ENCODE measurements at places on chromosomes 5 and 9.
A peak's percentile ranks its signal among the peaks of the same experiment; 100 is the strongest.

GRCh38 chr5:99054972-99055371, 126.2 kb upstream of the CHD1 start:
- no peak for DNase-seq

DNA sequence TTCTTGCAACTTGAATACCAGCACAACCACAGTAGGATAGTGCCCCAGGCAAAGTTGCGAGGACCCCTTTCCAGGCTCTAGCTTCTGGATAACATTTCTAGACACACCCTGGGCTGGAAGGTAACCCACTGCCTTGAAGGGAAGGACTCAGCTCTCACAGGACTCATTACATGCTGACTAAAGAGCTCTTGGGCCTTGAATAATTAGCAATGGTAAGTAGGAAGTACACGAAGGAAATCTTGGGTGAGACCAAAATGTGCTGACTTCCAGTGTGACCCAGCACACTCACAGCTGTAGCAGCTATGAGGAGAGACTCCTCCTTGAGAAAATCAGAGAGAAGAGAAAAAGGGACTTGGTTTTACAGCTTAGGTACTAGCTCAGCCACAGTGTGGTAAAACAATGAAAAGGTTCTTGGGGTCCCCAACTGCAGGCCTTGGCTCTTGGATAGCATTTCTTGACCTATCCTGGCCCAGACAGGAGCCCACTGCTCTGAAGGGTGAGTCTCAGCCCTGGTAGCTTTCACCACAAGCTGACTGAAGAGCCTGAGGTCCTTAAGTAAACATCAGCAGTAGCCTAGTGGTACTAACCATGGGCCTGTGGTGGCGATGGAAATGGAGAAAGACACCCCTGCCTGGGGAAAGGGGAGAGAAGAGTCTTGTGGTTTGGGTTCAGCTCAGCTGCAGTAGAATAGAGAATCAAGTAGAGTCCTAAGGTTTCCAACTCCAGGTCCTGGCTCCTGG, 621.7 kb downstream of the SEMA5A start:
- DNase-seq = no peak

DNA sequence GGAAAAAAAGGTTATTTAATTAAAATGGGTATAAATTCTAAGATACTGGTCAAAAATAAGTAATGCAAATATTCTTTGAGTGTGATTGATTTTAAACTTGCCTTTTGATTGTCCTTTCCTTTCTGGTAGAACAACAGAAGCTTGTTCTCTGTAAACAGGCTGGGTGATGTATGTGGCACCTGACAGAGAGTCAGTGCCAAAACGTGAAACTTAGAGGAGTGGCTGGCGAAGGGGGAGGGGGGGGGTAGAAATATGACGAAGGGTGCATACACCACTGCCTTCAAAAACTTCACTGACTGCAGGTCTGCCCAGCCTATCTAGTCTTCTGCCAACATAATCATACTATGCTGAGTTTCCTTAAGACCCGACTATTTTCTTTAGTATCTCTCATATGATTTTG, 629.8 kb upstream of the SEMA6A start:
- DNase-seq = no peak

GRCh38 chr9:126125992-126126409, 200.6 kb upstream of the MVB12B start:
- DNase-seq = no peak

GRCh38 chr5:31027721-31028120, 165.8 kb upstream of the CDH6 start:
- no peak for DNase-seq

DNA sequence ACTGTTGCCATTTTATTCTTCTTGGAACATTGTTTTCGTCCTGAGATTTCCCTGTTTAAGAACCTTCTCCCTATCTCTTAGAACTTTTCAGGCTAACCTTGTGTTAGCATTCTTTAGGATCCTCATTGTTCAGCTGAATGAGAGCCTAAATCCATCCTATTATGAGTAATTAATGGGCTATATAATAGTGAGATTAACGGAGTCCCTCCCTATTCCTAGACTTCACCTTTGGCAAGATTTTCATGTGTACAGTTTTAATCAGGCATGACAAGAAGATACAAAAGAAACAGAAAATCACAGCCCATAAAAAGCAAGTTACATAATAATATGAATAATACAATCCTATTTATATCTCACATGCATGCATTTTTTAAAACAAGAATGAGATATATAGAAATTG, 9.1 kb upstream of the MSMP start:
- DNase-seq = no peak

DNA sequence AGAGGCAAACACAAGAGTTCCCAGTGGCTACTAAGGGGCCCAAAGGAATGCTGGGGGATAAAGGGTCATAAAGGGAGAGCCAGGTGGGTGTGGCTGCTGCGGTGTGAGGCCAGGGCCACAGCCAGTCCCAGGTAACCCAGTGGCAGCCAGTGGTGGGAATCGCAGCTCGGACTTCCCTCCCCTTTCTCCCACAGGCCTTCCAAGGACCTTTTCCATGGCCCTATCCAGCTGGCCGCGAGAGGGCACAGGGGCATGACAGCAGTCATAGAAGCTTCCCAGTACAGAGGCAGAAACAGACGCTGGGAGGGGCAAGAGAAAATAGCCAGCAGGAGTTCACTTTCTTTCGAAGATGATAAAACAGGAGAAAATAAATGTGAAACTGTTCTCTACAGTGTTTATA, 257.6 kb downstream of the SEMA5A start:
- DNase-seq = peak; percentile 60

GRCh38 chr5:136810261-136810801, 445.0 kb upstream of the TRPC7 start:
- DNase-seq = no peak

DNA sequence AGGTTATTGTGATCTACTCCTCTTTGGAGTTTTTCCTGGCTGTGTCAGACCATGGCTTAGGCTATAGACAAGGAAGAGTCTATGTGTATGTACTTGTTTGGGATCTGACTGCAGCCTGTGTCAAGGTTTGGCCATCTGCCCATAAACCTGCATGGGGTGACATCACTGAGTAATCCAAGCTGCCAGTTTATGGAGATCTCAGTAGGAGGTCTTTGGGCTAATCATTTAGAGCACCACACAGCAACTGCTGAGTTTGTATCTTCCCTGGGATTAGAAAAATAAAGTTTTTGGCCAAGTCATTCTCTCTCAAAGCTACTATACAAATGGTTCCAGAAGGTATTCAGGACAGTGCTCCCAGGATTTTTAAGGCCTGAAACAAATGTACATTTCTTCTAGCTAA, 65.5 kb upstream of the HSPB3 start:
- DNase-seq = peak; percentile 22

GRCh38 chr5:128876569-128877382, 88.5 kb upstream of the SLC27A6 start:
- peak; percentile 10 for DNase-seq

DNA sequence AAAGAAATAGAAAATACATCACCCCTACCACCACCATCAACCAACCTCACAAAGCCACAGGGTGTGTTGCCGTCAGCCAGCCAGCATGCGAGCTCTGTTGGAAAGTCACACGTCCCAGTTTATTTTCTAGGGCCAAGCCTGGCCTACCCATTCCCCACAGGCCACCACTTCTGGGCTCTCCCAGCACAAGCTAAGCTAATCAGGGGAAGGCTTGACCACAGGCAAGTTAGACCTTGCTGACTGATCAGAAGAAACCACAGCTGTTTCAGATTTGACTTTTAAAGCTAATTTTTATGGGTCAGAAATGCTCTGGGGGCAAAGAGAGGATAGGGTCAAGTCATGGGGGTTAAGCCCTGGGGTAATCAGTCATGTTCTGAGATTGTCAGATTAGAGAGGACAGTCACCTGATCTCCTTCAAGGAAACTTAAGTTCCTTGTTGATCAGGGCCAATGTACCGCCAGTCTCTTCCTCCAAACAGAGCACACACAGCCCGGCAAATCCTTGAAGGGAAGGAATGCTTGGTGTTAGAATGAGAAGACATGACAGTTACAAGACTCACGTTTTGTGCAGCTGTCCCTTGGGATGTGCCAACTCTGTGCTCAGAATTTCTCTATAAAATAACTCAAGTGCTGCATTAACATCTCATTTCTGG, 7.6 kb downstream of the SHB start:
- no peak for DNase-seq

GRCh38 chr5:90477073-90477472, 2.4 kb downstream of the POLR3G start:
- DNase-seq = peak; percentile 87

- peak; percentile 92 for DNase-seq
These were observed 44.9 kb upstream of the MAN2A1 start for GRCh38 chr5:109644829-109645228.

GRCh38 chr9:133371261-133371711, 4.6 kb downstream of the SURF4 start:
- DNase-seq = no peak

GRCh38 chr5:151126199-151126645, 31.4 kb downstream of the ANXA6 start:
- DNase-seq = peak; percentile 72

DNA sequence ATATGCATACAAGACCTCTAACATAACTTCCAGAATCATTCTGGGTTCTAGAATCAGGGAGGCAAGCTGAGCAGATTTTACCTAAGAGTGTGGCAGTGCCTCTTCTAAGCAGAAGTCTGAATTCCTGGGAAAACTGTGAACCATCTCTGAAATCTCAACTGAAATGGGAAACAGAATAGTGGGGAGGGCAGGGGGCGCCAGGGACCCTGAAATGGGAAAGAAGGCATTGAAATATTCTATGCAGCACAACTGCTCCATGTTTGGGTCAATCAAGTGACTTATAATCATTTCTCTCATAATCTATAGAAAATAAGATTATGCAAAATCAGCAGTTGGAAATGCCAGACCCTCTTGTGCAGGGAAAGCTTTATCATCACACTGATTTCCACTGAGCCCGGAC, 156.1 kb downstream of the EBF1 start:
- DNase-seq = no peak

DNA sequence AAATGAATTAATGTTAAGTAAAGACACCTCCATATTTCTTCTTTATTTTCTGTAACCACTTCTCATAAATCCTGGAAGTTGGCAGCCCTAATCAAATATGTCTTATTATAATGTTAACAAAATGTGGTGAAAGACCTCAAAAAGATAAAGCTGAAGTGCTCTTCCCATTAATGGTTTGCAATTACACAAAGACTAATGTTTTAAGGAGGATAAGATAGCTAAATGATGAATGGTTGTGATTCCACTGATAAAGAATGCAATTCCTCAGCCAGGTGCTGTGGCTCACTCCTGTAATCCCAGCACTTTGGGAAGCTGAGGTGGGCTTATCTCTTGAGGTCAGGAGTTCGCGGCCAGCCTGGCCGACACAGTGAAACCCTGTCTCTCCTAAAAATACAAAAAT, 125.8 kb upstream of the SNX2 start:
- DNase-seq = peak; percentile 10

GRCh38 chr9:82334286-82334685, 345.7 kb downstream of the SPATA31D1 start:
- DNase-seq = no peak

DNA sequence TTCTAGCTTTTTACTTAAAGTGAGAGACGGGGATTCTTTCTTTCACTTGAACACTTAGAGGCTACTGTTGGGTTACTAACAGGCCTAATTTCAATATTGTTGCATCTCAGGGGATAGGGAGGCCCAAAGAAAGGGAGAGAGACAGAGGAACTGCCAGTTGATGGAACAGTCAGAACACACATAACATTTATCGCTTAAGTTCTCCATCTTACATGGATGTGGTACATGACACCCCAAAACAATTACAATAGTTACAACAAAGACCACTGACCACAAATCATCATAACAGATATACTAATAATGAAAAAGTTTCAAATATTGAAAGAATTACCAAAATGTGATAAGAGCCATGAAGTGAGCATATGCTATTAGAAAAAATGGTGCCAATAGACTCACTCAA, 4.3 kb upstream of the RIC1 start:
- DNase-seq = no peak

DNA sequence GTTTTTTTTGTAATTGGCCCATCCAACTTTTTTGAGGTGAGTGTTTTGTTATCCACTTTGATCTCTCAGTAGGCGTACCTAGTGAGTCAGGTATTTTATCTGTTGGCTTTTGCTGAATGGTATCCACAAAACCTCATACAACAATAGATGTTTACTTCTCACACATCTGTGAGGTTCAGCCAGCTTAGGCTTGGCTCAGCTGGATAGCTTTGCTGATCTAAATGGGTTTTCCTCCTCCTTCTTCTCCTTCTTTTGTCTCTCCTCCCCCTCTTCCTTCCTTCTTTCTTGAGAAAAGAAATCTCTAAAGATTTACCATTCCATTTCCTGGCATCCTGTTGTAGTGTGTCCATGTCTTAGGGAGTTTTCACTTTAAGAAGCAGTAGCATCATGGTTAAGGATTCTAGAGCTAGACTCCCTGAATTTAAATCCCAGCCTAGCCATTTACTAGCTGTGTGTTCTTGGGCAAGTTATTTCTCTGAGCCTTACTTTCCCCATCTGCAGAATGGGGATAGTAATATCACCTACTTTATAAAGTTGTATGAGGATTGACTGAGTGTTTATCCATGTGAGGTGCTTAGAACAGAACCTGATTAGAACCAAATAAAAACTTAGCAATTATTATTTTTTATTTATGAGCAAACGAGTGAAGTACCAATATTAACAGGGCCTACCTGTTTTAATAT, 126.3 kb downstream of the ARHGAP26 start:
- peak; percentile 94 for DNase-seq

GRCh38 chr9:113509463-113509862, 45.9 kb downstream of the RGS3 start:
- no peak for DNase-seq

- DNase-seq = peak; percentile 85
These were observed 434 bp downstream of the GLRX start for GRCh38 chr5:95822043-95822541.

GRCh38 chr5:112878101-112878500, 17.0 kb downstream of the SRP19 start:
- DNase-seq = no peak

DNA sequence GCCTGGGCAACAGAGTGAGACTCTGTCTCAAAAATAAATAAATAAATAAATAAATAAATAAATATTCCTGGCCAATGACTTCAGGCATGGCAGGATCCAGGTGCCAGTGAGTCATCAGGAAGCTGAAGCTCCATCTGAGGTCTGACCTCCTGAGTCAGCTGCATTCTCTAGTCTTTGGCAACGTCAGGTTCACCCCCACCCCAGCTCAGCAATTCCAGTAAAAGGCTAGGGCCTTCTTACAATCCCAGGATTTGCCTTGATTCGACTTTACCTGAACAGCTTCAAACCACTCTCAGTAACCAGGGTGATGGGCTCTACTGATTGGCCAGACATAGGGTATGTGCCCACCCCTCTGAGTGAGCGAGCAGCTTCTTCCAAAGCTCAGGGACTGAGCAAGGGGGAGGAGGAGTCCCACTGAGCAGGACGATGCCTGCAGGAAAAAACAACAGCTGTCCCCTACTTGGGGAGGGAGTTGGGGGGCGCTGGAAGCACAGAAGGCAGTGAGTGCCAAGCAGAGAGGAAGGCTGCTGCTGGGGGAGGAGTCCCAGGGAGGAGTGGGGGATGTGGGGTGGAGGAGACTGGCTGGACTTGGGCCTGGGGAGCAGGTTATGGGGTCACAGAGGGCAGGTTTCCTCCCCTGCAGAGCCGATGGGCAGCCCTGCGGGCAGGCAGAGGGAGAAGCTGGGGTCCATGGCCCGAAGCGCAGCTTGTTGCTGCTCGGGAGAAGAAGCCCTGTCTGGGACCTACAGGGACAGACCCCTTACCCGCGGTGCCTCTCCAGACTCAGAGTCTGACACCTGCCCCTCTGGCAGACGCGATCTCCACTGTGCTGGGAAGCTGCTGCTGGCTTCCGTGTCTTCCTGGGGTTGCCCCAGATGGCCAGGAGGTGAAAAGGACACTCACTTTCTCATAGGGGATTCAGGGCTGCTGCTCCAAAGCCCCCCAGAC, 25.9 kb upstream of the UNC5A start:
- DNase-seq = peak; percentile 84

Data from mesendoderm (in vitro differentiated cells).